ENCODE measurements at places on chromosomes 2 and 18.

DNA sequence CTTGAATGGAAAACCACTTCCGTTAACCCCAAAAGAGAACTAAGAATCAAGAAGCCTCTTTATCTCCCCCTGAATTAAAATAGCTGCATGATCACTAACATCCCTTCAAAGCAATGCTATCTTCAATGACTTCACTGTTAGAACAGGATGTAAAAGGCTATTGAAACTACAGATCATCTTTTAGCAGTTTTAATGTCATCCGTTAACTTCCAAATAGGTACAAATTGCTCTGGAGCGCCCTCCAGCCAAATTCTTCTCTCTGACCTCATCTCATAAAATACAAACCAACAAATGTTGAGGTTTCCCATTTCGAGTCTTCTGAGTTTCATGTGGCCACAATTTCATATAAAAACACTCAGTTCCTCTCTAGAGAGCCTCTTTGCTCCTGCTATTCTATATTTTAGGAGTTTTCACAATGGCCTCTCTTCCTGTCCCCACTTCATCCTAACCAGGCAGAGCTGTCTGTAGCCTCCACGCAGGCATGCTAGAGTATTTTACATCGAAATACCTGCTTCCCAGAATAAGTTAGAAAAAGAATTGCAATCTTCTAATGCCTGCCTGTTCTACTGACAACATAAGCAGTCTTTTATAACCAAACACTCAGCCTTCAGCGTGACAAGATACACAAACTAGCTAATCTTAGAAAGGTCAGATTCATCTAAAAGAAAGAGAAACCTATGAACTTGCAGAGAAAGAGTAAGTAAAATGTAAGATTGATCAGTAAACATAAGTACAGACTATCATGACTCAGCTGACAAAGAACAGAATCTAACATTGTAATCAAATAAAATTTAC lies 37.9 kb downstream of the B4GALT6 start:
- no peak for DNase-seq

- no peak for DNase-seq
These were observed 10.5 kb upstream of the PRELID3A start for GRCh38 chr18:12397254-12397653.

GRCh38 chr2:100981011-100981410 lies 21.1 kb upstream of the RPL31 start:
- DNase-seq = no peak

- no peak for DNase-seq
These were observed 174.9 kb downstream of the MYCN start for GRCh38 chr2:16115291-16115690.

DNA sequence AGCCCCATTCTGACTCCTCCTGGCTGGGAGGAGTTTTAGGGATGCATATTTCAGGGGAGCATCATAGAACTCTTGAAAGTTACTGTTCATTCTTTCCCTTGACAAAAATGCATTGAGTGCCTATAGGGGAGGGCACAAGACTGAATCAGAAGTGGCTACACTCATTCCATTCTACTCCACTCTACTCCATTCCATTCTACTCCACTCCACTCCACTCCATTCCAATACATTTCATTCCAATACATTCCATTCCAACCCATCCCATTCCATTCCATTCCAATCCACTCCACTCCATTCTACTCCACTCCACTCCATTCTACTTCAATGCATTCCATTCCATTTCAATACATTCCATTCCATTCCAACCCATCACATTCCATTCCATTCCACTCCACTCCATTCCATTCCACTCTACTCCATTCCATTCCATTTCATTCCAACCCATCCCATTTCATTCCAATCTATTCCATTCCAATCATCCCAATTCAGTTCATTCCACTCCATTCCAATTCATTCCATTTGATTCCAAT lies 110.8 kb downstream of the LOXHD1 start:
- DNase-seq = no peak

- no peak for DNase-seq
These were observed 15.7 kb upstream of the GPR17 start for GRCh38 chr2:127630096-127630863.

- DNase-seq = no peak
These were observed 383.1 kb downstream of the GALR1 start for GRCh38 chr18:77632758-77633157.

DNA sequence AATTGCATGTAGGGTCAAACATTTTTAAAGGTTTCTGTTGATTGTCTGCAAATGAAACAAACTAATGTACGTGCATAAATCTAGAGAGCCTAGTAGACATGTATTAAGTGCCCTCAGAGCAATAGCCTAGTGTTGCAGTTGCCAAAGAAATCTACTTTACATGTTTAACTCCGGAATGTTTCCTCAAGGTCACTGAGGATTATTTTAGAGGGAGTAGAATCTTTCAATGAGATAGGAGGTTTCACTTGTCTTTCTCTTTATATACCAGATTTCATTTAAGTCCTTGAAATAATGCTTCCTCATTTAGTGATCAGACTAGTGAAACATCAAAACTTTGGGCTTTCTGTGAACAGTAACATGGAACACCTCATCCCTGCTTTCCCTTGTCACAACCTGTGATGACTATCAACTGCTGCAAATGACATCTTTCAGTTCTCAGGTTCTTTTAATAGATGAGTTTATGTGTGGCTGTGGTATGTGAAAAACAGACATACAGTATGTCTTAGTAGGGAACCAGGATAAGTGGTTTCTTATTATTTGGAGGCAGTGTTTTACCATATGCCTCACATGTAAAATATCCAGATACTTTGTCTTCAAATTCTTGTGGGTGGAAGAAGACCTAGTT lies 5.5 kb downstream of the UBE2E3 start:
- DNase-seq = no peak

DNA sequence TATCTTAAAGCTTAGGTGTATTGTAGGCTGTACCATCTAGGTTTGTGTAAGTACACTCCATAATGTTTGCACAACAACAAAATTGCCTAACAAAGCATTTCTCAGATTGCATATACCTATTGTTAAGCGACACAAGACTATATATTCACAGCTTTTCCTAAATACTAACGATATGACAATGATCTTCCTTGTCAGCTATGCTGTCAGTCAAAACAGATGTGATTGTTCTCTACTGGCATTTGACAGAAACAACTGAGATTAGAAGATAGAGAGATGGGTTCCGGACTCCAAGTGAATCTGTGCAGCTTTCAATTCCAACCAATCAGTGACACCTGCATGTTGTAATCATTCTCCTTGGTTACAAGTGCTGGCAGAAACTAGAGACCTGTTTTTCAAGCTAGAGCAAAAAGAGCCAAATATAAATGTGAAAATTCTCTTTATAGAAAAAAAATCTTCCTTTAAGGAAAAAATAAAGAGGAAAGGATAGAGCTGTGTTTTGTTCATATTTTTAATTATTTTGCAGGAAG lies 1232.3 kb upstream of the SLC39A10 start:
- DNase-seq = no peak

- DNase-seq = no peak
These were observed 30.1 kb downstream of the CAPN14 start for GRCh38 chr2:31187166-31187565.

Measured in CD4-positive, alpha-beta T cell treated with Interleukin-4 for 4 hours (primary cell).